Stimulated activated CD4-positive, alpha-beta T cell treated with anti-CD3 and anti-CD28 coated beads, Interleukin-2, amount 100 ng/mL, for 24 hours (primary cell): ENCODE measurements at places on chromosomes 1 and 21.

DNA sequence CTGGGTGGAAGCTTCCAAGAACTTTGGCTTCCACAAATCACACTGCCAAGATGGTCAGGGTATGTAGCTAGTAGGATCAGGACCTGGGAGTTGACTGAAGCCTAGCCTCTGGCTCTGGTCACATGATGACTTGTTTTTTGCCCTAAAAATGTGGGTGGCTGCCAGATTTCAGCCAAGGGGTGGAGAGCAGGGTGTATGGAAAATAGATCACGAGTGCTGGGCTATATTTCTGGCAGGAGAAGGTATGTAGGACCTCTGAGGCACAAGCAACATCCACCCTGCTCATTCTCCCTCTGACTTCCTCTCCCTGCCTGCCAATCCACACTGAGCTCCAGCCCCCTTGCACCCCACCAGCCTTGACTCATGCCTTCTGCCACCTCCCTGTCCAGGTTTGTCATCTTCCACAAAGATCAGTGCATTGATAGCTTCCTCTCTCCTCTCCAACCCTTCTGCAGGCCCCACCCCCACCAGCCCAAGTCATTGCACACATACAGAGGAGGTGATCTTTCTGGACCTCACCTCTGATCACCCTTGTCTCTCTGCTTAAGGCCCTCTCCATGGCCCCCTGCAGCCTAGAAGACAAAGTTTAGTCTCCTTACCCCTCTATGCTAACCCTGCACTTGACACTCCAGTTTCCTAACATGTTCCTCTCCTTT, 8.3 kb upstream of the CYP4B1 start:
- DNase-seq: no peak

GRCh38 chr1:116494353-116494692, 76.5 kb downstream of the CD58 start:
- DNase-seq: no peak

DNA sequence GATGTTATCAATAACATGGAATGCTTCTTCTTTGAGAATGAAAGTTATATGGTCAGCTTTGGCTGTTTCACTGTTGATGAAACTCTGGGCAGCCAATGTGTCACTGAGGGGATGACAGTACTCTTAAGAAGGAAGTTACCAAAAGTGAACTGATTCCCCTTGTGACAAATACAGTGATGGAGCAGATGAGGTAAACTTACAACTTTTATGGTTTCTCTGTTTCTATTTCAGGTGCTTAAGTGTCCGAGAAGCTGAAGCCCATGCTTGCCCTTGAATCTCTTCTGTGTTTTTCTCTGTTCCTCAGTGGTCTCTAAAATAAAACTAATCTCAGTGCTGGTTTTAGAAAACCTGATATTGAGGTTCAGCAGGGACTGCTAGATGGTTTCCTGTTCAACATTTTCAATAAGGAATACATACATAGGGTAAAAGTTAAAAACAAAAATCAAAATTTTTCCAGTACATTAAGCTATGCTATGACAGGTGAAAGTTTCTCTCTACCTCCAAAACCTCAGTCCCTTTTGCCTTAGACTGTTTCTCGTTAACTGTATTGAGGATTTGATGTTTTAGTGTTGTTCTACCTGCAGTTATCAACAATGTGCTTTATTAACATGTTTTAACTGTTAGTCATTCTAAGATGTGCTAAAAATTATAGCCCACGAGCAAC, 454.4 kb upstream of the ADGRL4 start:
- no peak for DNase-seq

DNA sequence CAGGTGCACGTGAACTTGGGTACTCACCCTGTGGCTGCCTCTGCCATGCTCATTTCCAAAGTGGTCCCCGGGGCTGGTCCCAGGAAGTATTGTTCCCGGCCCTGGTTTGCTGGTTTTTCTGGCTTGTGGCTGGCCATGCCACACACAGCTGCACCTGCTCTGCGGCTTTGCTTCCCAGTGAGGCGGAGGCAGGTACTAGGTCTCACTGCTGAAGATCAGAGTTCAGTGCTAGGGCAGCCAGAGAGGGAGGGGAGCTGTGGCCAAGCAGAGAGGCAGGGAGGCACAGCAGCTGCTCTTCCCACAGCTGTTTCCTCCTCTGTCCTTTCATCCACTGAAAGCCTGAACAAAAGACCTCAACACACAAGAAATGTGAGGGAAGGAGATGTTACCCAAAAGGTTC, 30.5 kb downstream of the ENO1 start:
- DNase-seq: no peak

DNA sequence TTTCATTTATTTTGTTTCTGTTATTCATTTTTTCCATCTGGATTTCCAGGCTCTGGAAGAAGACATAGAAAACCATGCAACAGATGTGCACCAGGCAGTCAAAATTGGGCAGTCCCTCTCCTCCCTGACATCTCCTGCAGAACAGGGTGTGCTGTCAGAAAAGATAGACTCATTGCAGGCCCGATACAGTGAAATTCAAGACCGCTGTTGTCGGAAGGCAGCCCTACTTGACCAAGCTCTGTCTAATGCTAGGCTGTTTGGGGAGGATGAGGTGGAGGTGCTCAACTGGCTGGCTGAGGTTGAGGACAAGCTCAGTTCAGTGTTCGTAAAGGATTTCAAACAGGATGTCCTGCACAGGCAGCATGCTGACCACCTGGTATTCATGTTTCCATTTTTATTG, 63.5 kb upstream of the BMP8A start:
- no peak for DNase-seq

- no peak for DNase-seq
These were observed 35.6 kb downstream of the NTPCR start for GRCh38 chr1:232985882-232986526.

DNA sequence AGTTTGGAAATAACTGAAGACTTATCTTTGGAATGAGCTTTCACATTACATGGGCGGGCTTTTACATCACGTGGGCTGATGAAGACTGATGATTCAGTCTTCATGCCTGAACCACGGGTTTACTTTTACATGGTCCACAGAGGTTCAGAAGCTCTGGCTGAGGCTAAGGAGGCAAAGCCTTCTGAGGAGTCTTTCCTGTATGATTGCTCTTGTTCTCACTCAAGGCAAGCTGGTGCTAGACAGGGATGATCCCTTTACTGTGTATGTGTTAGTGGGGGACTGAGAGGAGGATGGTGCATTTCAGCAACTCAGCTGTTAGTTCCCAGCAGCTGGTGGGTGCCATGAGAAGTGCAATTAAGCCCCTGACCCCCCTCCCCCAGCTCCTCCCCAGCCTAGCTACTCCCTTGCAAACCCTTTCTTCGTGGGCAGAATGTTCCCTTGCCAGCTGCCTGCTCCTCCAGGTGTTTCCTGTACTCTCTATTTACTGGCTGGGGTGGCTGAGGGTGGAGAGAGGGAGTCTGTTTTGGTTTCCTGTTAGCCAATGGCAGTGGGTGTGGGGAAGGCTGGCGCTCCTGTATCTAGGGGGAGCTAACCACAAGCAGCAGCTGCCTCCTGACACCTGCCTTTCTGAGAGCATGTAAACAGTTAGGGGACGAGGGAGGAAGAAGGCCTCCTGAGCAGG, 15.4 kb downstream of the BTG2 start:
- peak; percentile 41 for DNase-seq

GRCh38 chr1:116954440-116954839, 44.7 kb downstream of the PTGFRN start:
- DNase-seq: no peak

DNA sequence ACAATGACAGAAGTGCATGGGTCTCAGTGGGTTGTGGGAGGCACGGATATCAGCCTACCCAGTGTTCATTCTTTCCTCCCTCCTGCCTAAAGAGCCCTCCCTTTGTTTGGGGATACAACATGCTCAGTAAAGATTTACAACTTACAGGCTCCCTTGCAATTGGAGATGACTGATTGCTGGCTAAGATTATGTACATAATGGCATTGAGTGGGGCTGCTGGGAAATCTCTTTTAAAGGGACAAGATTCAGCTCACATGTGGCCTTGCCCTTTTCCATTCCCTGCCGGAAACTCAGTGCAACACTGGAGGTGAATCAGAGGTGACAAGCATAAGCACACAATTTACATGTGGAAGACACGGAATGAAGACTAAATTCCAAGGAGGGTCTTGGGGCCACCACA, 83.7 kb upstream of the CHRM3 start:
- no peak for DNase-seq

DNA sequence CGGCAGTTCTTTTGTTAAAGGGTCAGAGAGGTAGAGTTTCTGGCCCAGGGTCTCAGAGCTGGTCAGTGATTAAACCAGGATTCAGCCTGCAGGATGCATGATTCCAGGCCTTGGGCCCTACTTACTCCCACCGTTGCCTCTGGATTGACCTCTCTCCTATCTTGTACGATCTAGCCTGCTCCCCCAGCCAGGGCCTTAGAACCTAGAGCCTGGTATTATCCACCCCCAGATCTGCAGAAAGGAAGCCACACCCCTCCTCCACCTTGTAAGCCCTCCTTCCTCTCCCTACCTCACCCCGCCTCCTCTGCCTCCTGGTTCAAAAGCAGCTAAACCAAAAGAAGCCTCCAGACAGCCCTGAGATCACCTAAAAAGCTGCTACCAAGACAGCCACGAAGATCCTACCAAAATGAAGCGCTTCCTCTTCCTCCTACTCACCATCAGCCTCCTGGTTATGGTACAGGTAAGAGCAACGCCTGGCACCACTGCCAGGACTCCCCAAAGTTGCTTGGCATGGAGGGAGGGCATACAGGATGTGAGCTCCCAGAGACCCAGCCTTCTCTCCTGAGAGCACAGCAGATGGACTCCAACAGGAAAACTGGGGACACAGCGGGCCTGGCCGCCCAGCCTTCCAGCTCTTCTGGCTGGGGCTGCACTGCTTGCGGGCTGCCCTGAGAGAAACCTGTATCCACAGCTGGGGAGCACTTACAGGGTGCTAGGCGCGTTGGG, at the start of gene CD52:
Gene CD52 (plus strand): TSS at position 347 of the 726 bp plus-strand sequence. CDS start 60 bp downstream, at position 407.
- peak; percentile 75 for DNase-seq

- no peak for DNase-seq
These were observed 31.9 kb downstream of the MROH9 start for GRCh38 chr1:170967042-170967910.

DNA sequence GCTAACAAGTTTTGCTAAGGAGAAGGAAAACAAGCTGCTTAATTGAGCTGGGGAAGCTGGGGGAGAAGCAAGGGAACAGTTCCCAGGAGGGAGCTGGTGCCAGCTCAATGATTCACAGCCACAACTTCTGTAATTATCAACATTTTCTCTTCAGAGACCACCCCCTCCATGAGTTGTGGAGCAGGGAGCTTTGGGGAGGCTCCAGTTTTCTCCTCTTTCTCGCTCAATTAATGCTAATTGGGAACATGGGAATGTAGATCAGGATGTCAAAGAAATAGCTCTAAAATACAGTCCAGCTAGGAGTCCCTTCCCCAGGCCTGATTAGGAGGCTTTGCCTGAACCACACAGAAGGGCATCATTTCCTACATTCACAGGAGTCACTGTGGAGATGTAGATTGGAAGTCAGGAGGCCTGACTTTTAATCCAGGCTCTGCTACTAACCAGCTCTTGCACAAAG, 12.1 kb upstream of the MNDA start:
- DNase-seq: no peak

GRCh38 chr1:20190256-20191160, 4.2 kb upstream of the PLA2G2C start:
- DNase-seq: no peak

DNA sequence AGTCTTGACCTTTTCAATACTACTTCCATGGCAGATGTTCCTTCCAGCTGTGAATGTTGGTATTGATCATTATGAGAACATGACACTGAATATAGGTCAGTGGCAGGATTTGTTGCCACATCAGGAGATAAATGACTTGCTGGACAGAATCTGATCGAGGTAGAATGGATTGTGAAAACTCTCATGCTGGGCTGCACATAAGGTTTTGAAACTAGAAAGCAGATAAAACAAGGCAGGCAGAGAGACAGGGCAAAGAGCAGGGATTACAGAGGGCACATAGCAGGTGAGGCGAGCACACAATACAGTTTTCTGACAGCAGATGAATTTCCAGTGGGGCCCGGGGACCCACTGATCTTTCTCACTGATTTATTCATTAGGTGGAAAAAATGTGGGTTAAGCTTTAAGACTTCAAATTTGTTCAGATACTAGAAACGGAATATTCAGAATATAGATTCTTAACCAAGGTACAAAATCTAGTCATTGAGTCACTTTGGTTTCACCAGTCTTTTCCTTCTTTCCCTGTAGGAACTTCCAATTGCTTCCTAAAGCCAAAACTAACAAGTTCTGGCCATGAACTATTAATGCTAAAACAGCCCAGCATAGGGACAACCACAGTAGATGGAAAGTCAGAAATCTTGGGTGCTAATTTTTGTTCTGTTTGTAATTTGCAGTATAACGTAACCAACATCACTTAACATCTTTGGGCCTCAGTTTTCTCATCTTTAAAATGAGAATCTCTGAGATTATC, 296.0 kb upstream of the PTBP2 start:
- no peak for DNase-seq

DNA sequence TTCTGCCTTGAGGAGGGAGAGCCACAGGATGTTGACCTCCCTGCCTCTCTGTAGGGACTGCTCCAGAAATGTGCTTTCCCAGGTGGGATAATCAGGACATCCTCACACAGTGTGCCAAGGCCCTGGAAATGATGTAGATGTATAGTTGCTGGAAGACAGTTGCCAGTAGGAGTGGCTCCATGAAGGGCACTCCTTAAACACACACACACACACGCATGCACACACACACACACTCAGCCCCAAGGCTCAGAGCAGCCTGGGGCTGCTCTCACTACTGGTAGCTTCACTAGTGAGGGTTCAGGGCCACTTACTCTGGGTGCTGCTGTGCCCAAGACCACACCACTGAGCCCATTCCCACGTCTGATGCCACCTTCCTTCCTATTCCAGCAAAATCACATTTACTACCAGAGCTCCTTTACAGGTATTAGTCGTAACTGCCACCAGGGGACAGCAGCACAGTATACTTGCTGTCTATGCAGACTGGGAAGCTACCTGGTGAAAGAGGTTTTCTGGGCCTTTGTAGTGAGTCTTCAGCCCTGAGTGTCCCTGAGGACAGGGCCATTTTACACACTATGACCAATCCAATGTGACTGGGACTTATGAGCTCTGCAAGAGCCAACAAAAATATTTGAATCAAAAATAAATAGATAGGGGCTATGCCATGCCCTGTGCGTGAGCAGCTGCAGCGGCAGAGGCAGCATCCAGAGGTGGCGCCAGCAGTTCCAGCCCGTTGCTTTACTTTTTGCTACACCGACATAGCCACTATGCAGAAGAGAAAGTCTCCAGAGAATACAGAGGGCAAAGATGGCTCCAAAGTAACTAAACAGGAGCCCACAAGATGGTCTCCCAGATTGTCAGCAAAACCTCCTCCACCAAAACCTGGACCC, 15.0 kb downstream of the CRNN start:
- DNase-seq: peak; percentile 4

- no peak for DNase-seq
These were observed 29.2 kb downstream of the UCK2 start for GRCh38 chr1:165856606-165857005.

DNA sequence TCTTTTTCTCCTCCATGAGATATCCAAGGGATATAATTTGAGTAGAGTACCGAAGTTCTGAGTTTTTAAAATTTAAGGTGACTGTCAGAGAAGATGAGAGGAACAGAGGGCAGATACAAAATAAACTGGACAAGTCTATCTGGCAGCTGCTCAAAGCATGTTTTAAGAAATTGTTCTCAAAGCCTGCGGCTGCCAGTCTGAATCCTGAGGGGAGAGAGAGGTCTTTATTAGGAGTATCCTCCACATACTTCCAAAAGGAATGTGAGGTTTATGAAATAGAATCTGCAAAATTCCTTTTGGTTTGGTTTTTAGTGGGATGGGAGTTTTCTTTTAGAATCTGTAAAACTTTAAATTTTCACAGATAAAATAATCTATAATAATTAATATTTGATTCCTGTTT, 41.3 kb downstream of the TTC13 start:
- DNase-seq: no peak
